ENCODE measurements at places on chromosomes 6 and 20.

DNA sequence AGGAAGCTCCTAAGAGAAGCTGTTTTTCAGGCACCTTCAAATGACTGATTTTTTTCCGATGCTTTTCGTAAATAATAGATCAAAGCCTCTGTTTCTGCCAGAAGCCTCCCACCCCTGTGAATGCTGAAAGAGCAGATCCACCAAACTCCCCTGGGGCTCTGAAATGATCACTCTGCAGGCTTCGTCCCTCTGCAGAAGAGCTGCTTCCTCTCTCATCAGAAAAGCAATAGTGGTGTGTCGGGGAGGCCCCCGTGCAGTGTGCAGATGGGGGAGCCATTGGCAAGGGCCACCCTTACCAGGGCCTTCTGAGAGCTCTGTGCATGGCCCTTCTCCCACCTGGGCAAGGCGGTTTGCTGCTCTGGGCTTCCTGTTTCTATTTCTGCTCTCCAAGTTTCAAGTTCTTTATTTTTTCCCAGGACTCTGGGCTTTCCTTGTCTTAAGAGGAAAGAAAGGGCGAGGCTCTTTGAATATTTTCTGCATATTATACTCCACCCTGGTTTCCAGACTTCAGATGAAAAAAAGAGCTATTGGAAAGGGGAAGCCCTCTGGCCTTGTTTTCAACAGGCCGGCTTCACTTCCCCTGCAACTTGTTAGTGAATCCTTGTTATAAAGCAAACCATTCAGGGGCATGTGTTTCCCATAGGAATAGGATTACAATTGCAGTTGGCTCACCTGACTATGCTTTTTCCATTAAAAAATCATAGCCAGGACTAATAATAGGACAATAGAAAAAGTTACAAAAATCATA, 155.2 kb downstream of the TTLL2 start:
- DNase-seq: no peak

DNA sequence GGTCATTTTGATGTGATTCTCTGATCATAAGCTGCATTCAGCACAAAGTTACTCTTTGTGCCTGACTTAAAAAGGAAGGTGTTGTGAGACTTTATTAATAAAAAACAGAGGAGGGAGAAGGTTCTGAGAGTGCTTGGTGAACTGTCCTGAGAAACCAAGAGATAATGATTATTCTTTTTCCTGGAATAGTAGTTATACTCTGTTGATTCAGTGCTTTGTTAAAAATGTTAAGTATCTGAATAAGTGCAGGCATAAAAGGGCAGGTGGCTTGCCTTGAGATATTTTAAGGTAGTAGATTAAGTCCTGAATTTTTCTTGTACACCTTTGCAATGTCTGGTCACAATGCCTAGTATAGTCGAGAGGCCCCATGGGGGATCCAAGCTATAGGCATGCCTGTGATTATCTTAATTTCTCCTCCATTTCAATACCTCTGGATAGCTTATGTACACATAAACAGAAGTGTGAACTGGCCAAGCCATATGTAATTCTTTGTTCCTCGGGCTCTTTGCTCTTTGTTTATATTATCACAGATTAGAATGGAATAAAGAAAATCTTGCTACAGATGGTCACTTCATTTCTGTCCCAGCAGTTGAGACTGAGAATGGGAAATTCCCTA, 50.0 kb downstream of the SOBP start:
- no peak for DNase-seq

GRCh38 chr6:134553936-134554335, 236.0 kb upstream of the SGK1 start:
- no peak for DNase-seq

GRCh38 chr6:170297576-170298330, 6.9 kb upstream of the DLL1 start:
- DNase-seq: no peak

DNA sequence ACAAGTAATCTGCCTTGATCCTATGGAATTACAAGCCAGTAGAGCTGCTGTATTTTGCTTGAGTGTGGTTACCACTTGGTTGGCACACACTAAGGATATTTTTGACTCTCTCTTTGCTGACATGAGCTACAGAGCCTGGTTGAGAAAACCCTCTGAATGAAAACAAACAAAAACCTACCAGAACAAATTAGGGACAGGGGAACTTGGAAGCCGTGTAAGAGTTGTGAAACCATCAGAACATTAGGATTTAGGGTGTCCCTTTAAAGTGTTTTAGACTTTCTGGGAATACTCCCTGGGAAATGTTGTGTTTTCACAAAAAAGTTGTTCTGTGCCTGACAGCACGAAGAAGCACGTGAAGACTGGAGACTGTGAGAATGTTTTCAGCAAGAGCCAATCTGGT, 20.5 kb upstream of the PDE7B start:
- DNase-seq: no peak

DNA sequence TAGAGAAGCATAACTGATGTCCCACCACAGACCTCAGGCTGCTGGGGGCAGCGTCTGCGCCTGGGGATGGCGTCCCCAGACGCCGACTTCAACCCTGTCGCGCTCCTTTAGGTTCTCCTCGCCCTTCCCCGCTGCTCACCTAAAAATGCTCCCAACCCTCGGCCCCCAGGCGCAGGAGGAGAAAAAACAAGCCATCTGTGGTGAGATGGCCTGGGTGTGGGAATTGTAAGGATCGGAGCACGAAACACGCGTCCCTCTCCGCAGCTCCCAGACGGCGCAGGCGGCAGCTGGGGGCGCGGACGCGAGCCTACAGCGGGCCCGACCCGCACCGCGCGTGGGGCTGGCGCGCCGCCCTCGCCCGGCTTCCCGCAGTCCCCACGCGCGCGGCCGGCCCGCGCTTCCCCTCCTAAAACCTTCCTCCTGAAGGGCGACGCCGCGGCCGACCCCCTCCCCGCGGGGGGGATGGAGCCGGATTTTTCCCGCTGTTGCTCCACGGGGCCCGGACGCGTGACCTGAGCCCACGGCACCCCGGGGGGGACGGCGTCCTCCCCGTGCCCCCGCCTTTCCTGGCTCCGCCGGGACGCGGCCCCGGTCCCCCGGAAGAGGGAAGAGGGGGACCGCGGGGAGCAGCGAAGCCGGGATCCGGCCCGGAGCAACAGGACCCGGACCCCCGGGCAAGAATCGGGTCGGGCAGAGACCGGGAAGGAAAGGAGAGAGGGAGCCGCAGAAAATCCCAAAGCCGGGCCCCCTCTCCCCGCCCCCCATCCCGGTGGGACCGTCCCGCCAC, 611 bp downstream of the EPB41L2 start:
- DNase-seq: peak; percentile 7

DNA sequence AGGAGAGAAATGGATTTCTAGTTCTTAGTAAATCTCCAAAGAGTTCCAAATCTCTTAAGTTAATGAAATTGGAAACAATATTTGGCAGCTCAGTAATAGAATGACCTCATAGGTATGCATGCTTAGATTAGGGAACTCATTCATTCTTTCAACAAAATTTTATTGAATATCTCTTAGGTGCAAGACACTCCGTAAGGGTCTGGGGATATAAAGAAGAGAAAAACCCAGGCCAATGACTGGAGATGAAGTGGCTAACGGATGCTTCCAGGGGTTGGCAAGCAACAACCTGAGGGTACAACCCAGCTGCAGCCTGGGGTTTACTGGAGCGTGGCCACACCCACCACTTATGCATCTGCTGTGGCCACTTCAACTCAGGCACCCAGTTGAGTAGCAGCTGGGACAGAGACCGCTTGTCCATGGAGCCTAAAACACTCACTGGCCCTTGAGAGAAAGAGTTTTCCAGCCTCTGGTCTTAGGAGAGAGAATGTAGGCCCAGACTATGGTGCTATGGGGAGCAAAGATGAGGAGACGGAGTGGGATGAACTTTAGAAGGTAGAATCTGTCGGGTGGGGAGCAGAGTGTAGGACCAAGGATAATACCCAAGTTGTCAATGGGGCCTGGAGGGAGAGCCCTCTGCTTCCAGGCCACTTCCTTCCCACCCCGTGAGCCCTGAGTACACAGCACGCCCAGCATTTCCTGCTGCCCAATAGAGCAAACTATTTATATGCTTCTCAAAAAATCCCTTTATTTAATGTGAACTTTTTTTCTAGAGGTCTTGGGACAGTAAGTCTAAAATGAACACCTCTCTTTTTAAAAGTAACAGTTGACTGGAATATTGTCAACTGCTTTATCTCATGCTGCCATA, 46.8 kb upstream of the PXDC1 start:
- no peak for DNase-seq

- DNase-seq: no peak
Measured at GRCh38 chr20:5413394-5413793, 96.6 kb upstream of the PROKR2 start.

DNA sequence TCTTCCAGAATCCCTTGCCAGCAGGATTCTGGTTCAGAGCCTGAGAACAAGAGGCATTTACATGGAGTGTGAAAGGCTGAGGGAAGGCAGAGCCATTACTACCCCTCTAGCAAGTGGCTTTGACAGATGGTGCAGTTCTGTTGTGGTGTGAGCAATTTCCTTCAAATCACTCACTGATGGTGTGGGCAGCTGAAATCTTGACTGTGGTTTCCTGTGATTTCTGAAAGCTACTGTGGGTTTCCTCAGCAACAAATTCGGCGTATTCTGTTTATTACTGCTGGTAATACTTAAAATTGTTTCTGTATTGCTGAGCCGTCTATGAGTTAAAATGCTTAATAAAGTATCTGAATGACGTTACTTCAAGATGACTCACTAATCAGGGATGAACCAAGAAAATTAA, 181.5 kb upstream of the TCF21 start:
- DNase-seq: no peak

GRCh38 chr6:1774226-1774915, 164.7 kb downstream of the FOXC1 start:
- DNase-seq: no peak

GRCh38 chr6:2971420-2972218, at the start of gene SERPINB6:
Gene SERPINB6 (minus strand): TSS chr6:2971567. CDS start chr6:2959332, 12,235 bp downstream.
- peak; percentile 41 for DNase-seq

DNA sequence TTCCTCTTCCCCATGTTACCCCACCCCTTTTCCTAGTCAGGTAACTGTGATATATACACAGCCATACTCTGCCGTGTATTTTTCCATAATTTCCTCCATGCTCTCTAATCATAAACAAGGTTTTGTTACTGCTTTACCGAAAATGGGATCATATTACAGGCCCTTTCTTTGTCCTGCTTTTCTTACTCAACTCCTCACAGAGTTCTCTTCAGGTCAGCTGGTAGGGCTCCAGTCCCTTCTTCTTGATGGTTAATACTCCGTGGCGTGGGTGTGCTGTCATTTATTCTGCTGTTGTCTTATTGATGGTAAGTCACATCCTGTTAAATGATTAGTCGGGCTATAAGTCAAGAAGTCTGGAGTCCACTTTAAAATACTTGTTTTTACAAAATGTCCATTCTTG, 24.9 kb upstream of the PI16 start:
- no peak for DNase-seq

DNA sequence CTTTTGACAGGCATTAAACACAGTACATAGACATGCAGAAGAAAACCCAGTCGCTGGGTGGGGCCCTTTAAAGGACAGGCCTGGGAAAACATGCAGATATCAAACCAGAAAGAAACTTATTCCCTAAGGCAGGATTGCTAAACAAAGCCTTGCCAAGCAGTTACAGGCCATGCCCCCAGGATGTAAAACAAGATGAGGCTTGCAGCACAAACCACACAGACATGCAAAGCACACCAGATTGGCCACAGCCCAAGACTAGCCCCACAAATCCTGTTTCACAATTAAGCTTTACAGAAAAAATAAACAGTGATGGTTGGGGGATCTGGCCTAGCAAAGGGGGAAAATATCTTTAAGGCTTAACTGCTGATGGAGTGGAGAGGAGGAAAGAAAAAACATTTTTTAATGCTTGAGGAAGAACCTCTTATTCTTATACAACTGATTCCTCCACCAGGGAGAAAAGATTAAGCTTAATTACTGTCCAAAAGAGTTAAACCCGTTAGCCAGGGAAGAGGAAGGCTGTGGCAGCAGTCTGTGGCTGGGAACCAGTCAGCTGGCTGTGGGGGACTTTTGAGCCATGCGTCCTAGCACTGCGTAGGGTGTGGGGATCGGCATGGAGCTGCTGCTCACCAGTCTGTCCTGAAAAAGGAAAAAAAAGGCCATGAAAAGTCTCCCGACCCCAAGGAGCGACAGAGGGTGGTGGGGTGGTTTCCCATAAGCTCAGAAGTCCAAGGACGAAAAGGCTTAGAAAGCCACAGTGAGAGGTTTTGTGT, 28.4 kb downstream of the COL19A1 start:
- DNase-seq: no peak

DNA sequence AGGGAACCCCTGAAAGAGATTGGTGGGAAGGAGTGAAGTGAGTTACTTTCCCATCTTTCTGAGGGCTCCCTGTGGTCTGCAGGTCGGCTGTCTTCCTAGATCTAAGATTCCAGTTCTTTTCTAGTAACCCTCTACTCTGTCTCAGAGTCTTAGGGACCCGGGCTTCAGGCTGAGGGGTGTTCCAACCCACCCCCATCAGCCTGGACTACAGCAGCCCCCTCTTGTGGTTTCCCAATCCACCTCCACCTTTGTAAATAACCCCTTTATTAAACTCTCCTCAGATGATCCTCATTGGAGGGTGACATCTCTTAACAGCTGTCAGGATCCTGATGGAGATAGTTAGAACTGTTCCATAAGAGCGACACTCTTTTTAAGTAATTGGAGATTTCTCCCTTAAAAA, 300.4 kb downstream of the LRFN2 start:
- DNase-seq: no peak

DNA sequence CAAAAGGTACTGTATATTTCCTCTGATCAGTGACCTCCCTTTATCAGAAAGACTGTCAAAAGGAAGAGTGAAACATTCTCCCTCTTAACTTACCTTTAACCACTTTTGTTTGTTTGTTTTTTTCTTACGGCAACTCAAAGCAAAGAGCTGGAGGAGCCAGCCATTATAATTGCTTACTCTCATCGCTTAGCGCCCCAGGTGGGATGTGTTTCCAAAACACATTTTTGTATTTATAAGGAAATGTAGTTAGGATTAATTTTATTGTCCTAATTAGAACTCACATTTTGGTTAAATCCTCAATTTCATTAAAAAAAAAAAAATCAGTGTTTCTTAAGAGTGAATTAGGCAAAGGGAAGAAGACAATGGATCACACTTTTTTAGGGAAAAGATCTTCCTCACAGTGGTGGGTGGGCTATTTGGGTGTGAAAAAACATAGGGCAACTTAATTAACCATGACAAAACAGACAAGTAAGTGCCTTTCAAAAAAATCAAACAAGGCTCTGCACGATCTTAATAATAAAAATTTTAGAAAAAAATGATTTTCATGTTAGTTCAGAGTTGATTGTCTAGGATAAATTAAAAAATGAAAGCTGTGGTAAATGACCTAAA, 1.2 kb upstream of the PHACTR2 start:
- DNase-seq: no peak

GRCh38 chr20:50932016-50932485, 814 bp upstream of the ADNP start:
- DNase-seq: no peak

All from stimulated activated CD4-positive, alpha-beta T cell treated with anti-CD3 and anti-CD28 coated beads, TNF-alpha, amount 100 ng/mL, for 48 hours (primary cell).